ENCODE measurements at places on chromosomes 2 and 18.

DNA sequence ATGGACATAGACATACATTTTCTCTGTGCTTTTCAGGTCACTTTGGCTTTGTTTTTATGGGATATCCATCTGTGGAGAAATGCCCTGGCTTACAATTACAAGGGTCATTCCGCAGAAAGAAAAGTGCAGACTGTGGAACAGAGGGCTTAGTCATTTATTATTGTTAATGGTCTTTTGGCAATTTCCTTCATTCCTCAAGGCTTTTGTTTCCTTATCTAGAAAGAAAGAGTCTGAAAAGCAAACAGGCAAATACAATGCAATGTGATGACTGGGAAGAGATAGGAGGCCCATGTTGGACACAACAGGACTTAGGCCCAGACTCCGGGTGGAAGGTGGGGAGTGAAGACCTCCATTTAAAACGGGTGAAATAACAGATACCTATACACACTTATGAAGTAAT, 129.5 kb upstream of the CAVIN2 start:
- no peak for DNase-seq

DNA sequence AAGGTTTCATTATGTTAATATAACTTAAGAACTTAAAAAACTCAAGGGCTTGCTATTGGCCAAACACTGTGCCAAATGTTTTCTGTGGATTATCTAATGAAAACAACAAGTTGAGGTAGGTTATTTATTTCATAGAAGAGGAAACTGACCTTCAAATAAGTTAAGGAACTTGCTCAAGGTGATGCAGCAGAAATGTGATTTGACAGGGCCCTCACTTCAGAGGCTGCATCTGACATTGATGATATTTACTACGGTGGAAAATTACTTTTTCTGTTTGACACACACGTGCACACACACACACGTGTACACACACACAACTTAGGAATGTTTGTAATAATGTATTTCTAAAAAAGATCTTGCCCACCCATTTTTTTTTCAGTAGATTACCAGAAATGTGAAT, 137.2 kb upstream of the CXCR4 start:
- DNase-seq: no peak

DNA sequence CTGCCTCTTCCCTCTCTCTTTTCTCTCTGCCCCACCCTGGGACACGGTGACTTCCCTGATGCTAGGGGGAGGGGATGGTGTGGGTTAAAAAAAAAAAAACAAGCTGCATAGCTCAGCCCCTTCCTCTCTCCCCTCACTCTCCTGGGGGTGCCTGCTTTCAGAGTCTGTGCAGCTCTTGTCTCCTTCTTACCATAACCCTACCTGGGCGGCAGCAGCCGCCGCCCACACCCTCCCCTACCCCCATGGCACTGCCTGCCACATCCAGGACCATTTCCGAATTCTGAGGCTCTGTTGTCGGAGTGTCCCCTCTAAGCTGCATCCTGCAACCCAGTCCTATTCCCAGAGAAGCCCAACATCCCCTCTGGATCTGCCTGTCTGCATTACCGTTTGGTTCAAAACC, 16.0 kb downstream of the TTC32 start:
- no peak for DNase-seq

DNA sequence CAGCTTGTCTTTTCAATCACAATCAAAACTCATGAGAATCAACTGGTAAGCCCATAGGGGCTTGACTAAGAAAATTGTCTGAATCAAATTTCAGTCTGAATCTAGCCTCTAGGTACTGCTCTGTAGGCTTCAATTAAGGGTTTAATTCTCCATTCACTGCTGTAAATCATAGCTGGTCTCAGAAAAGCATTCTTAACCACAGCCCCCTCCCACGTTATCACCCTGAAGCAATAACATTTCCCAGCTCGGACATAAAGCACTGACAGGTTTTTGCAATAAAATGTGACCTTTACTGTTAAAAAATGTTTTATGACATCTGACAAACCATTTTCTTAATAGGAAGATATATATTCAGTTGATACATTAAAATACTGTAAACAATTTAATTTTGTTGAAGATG, 55.0 kb downstream of the LRP1B start:
- no peak for DNase-seq

GRCh38 chr2:27313882-27314645, 5.8 kb upstream of the UCN start:
- DNase-seq: no peak

DNA sequence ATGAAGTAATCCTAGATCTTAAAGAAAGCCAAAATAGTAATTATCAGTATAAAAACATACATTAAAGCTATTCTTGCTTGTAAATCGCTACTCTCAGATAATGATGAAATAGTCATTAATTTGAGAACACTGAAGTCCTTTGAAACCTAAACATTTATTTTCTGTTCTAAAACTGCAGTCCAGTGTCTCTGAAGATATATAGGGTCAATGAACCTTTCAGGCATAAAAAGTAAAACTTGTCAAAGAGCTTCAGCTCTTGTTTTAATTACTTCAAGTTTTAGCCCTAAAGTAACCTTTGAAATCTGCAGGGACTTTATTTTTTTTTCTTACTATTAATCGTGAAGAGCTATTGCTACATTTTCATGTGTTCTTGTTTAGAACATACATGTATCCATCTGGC, 116.3 kb downstream of the KYNU start:
- no peak for DNase-seq

DNA sequence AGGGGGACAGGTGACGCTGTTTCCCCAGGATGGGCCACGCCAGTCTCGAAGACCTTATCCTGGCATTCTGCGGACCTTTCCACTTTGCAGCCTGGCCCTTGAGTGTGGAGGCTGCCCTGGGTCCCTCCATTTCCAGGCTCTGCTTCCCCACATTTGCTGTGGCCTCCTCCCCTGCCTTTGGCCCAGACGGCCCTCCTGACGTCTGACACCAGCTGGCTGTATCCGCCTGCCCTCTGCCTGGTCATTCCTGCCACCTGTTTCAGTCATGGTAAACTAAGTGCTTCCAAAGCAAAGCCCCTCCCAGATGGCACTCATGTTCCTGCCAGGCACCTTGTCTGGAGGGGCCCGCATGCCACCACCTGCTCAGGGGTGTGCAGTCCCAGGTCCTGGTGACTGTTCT, 95.1 kb downstream of the ASB1 start:
- DNase-seq: no peak

GRCh38 chr2:72004201-72004915, 143.3 kb downstream of the CYP26B1 start:
- no peak for DNase-seq

- DNase-seq: no peak
Measured at GRCh38 chr18:76715012-76715610, 107.2 kb upstream of the ZNF236 start.

DNA sequence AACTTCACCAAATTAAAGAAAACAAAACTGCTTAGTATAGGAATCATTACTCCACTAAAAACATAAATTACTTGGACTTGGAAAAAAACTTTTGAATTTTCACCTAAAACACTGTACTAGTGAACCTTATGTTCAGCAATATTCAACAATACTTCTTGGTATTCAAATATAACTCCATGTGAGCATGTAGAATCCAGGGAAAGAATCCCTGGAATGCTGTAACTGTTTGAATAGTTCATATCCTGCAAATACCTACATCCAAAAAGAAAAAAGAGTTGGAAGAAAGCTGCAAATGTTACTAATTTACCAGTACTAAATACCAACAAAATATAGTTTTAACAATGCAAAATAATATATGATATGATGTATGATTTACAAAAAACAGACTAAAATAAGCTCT, 65.4 kb downstream of the IKZF2 start:
- no peak for DNase-seq

GRCh38 chr2:180871649-180872048, 108.8 kb upstream of the UBE2E3 start:
- no peak for DNase-seq

DNA sequence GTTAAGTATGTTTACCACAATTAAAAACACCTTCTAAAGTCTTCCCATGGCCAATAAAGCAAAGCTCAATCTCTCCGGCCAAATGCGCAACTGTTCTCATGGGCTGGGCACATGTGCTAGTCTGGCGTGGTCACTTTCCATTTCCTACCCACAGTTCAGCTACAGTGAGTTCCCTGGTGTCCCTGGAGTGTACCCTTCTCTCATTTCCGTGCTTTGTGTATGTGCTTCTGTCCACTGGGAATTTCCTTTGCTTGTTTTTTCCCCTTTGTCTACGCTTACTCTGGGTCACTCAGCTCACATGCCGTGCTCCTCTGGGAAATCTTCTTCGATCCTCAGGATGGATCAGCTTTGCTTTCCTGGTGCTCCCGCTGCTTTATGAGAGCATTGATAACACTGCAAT, 69.6 kb upstream of the GYPC start:
- no peak for DNase-seq

DNA sequence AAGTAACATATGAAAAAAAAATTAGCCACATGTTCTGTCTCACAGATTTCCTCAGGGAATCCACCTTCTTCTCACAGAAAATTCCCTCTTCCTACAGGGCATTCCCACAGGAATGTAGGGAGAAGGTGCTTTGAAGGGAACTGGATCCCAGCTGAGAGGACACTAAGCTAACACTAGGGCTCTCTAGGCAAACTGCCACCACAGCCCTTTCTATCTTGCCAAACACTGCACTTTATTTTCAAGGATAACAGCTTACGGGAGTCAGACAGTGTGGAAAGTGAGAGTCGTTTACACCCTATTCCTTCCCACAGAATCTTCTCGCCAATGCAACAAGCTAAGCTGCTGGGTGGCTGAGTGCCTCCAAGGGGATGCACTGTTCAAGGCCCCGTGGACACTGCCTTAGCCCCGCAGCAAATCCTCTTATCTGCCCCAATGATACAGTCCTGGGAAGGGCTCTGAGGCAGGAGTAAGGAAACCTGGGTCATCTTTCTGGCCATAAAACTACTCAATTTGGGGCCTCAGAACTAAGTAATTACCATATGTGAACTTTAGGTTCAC, 76.9 kb downstream of the CCDC93 start:
- no peak for DNase-seq

- DNase-seq: no peak
Measured at GRCh38 chr18:39770399-39770798, 2184.6 kb upstream of the PIK3C3 start.

DNA sequence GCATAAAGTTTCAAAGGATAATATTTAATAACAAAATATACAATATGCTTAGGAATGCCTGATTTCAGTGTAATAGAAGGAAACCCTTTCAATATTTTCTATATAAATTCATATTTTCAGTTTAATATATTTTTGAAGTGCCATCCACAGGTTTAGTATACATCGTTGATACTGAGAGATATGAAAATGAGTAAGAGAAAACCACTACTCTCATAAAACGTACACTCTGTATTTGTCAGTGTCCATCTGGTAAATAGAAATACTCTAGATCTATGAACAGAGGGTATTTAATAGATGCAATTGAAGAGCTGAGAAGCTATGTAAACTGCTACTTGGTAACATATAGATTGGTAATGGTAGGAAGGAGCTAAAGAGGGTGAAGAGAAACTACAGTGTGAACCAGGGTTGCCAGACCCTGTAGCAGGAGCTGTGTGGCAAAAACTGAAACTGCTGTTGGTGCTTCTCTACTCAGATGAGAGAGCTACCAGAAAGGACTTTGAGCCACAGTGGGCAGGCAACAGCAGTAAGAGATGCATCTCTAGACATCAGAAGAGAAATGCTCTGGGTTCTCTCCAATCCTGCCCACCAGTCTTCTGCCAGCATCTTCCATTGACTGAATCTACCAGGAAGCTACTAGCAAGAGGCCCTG, 187.4 kb downstream of the CCDC102B start:
- no peak for DNase-seq

DNA sequence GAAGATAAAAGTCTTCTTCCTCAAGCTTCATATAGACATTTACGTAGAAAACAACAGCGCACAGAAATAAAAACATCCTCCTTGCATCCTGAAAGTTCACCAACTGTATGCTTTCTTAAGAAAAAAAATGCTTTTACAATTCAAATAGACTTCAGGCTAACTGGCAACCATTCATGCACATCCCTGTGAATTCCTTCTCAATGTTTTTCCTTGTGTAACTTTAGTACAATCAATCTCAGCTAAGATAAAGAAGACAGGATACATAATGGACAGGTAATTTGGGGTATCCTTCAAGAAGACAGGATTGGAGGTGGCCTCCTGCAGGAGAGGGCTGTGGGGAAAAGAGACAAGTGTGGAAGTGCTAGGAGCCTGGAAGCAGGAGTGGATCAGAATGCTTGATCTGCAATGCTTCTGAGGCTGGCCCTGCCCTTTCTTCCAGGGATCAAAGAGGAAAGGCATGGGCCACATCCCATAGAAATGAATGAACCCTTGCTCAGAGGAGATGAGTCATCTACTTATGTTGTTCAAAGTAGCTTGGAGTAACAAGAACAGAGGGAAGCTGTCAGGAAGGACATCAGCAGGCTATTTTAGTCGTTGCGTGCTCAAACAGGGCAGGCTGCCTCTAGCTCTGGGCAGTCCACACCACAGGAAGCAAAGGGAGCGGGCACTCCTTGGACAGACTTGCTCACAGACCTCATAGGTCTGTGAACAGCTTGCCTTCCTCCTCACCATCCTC, 126.6 kb downstream of the TMEM131 start:
- no peak for DNase-seq

DNA sequence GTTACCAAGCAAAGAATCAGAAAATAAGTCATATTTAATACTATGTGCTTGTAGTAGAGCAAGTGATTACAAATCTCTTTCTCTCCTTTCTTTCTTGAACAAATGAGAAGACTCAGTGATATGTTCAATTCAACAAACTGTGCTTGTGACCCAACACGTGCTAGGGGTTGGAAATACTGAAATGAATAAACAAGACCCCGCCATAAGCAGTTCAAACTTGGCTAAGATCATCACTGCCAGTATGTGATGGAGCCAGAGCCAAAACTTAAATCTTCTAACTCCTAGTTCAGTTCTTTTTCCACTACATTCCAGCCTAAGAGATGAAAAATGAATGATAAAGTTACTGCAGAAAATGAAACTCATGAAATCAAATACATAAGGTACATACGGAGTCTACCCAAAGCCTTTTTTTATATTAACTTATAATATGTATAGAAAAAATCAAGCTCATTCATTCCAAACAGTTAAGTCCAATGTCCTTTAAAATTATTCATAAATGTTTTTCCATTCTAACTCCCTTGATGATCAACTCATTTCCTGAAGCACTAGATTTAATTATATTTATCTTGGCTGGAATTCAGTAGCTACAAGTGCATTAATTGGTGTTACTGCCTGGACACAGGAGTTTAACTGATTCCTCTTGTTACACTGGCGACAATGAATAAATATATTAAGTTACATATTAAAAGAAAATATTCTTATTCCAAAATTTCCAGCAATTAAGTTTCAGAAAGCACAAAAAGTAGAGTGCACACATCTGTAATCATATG, 36.0 kb downstream of the GALNT3 start:
- no peak for DNase-seq

All from NCI-H1048 (cell line).